ENCODE measurements at places on chromosomes 11 and 22.

DNA sequence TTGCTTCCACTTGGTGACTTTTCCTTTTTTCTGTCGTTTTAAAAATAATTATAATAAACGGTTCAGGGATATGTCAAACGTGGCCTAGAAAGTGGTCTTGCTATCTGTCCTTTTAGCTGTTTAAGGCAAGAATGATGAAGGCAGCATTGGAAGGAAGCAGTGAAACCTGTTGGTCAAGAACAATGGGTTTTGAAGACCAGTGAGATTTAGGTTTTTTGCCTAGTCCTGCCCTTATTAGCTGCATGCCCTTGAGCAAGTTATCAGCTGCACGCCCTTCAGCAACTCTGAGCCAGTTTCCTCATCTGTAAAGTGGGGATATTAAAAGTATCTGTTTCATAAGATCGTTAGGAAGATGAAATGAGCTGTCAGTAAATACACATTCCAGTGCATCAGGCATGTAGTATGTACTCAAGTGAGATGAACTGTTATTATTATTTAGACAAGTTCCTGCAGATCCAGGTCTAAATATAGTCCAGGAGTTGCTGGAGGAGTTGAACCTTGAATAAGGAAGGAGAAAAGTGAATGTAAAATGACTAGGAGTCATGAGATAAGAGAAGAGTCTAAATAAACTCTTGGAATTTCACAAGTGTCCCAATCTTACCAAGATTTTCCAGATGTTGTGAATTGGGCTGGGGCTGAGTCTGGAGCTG lies 90.8 kb upstream of the HSD17B12 start:
- DNase-seq: peak; percentile 35

DNA sequence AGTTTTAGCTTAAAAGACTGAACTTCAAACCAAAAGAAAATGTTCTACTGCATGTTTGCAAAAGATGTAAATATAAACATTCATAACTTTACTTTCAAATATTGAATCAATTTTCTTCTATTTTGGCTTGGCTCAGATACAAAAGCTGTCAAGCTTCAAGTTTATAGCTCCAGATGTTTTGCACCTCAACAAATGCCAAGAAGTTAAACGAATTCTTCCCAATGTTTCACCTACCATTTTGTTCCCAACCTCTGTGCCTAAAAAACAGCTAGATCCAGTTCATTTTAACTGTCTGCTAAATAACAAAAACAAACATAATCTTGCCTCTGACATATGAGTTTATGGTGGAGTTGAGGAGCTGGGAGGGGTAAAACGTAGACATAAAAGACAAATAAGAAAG lies 76.5 kb downstream of the RAB30 start:
- no peak for DNase-seq

GRCh38 chr22:18069041-18069440 lies 8.7 kb upstream of the PEX26 start:
- DNase-seq: no peak

DNA sequence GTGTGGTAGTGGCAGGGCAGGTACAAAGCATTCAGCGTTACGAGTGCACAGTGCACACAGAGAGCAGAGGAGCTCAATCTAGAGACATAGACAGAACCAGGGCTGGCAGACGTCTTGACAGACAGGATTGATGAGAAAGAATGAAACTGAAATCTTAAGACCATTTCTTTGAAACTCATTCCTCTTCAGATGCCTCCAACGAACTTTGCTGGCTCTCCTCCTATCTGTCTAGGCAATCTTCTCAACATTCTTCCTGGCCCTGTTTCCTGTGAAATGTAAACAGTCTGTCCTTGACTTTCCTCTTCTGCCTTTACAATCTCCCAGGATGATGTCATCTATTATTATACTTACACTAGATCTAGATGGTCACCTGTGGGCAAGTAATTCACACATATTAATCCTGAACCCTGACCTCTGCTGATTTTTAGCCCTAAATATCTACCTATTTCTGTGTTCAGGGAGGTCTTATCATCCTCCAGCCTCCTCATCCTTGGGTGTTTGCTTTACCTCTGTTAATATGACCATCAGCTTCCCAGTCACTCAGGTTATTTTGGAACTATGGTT lies 119.5 kb downstream of the ENTHD1 start:
- no peak for DNase-seq

- DNase-seq: no peak
Observed at GRCh38 chr22:44711690-44712555, 9.9 kb downstream of the PRR5 start.

DNA sequence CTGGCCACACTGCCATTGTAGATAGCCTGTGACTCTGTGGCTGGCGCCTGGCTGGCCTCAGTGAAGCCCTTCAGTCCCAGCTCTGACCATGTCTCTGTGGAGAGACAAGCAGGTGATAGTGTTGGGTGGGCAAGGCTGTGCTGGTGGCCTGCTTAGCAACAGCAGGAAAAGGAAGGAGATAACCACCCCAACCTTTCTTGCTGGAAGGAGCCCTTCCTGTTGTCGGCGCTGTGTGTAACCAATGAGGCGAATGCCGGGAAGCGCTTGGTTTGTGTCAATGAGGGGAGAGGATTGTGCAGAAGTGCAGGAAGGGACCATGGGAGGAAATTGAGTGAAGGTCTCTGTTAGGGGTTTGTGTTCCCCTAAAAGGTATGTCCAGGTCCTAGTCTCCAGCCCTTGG lies 27.3 kb downstream of the PARVB start:
- DNase-seq: no peak

DNA sequence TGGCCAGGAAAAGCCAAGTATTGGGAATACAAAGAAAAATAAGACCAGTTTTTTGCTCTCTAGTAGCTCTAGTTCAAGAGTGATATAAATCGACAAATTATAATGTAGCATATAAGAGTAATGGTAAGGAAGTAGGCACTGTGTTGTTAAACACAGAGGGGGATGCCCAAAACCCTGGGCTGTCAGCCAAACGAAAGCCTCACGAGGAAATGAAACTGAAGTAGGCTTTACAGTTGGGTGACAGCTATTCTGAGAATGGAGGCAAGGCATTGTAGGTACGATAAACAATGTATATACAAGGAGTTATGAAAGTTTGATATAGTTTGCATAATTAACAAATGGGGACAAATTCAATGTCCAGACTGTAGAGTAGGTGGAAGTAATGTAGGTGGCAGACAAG lies 176.4 kb downstream of the FAM181B start:
- peak; percentile 83 for DNase-seq

DNA sequence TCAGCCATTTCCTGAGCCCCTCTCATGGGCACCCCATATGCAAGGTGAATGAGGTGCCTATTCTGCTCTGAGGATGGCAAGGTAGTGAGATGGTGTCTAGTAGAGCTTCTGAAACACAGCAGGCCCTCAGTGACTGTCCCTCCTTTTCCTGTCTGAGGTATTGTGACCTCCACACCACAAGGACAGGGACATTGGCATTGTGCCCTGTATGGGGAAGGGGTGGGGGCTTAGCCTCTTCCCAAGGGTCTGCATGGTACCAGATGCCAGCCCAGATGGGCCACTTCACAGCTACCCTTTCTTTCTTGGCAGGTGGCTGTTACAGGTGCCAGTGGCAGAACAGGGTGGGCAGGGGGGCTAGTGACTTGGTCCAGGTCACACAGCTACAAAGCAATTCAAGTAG lies 78.8 kb downstream of the CABIN1 start:
- no peak for DNase-seq

DNA sequence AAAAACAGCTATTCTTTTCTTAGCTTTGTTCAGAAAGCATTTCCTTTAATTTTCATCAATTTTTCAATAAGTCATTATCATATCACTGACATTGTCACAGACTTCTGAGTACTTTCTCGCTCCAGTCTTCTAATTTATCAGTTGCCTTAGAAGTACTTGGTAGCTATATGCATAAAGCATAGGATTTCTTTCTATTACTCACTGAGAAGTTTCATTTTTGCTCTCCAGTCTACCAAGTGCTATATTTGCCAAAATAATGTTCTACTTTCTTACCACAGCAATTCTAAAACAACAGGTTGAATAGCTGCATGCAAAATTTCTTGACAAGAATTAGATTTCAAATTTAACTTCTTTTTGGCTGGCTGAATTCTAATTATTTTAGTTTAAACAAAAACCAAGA lies 116.3 kb downstream of the STK33 start:
- no peak for DNase-seq

DNA sequence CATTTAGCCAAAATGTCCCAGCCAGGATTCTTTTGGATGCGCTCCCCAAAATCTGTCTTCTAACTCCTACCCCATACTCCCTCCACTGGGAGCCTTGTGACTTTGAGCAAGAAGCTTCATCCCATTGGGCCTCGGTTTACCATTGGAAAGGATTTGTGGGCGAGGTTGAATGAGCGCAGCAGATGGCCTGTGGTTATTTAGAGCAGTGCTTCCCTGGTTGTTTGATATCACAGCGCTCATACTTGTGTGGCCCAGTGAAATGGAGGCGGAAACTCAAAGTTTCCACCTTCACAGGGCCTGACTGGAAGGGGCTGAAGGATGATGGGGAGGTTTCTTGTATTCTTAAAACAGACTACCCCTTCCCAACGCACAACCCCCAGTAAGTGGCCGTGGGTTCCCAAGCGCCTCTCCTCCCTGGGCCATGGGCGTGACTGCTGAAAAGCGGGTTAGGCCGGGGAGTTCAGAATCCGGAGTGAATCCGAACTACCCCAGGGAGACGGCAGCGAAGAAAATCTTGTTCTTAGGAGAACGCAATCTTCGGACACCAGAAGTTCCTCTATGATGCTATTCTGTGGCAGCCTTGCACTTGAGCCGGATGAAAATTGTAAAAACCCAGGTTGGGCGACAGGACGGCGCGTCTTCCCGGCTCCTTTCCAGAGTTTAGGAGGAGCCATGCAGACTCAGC lies 1.2 kb upstream of the ATF4 start:
- DNase-seq: no peak

- DNase-seq: no peak
Observed at GRCh38 chr22:22704156-22704946, 59.9 kb downstream of the GGTLC2 start.

GRCh38 chr11:96105197-96105895 lies 181.4 kb upstream of the MTMR2 start:
- no peak for DNase-seq

DNA sequence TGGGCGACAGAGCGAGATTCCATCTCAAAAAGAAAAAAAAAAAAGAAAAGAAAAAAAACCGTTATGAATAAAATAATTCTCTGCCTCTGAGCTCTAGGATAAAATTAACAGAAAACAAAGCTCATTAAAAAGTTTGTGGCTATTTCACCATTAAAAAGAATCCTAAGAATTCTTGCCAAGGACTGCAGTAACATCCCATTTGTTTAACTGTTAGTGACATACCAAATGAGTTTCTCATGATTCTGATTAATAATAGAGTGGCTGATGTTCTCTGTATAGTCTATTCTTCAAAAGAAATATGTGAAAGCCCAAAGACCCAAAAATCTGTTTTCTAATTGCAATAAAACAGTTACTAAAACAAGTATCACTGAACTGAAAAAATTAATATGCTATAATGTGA lies 19.7 kb downstream of the CLNS1A start:
- no peak for DNase-seq

GRCh38 chr11:74288161-74288560 lies 23.3 kb downstream of the P4HA3 start:
- peak; percentile 77 for DNase-seq

DNA sequence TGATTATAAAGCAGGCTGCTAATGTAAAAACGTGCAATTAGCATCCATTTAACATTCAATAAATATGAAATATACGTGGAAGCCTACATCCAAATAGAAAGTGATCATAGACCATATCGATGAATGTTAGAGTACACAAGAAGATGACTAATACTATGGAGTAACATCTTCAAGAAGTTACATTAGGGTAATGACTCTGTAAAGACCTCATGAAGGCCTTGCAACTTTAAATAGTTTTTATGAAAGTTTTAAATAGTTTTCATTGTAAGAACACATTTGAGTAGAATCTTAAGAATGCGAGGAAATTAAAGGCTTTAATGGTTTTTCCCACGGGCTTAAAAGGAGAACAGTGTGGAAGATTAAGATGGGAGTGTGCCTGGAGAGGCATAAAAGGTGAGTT lies 1.4 kb downstream of the TRIM34 start:
- DNase-seq: peak; percentile 74

DNA sequence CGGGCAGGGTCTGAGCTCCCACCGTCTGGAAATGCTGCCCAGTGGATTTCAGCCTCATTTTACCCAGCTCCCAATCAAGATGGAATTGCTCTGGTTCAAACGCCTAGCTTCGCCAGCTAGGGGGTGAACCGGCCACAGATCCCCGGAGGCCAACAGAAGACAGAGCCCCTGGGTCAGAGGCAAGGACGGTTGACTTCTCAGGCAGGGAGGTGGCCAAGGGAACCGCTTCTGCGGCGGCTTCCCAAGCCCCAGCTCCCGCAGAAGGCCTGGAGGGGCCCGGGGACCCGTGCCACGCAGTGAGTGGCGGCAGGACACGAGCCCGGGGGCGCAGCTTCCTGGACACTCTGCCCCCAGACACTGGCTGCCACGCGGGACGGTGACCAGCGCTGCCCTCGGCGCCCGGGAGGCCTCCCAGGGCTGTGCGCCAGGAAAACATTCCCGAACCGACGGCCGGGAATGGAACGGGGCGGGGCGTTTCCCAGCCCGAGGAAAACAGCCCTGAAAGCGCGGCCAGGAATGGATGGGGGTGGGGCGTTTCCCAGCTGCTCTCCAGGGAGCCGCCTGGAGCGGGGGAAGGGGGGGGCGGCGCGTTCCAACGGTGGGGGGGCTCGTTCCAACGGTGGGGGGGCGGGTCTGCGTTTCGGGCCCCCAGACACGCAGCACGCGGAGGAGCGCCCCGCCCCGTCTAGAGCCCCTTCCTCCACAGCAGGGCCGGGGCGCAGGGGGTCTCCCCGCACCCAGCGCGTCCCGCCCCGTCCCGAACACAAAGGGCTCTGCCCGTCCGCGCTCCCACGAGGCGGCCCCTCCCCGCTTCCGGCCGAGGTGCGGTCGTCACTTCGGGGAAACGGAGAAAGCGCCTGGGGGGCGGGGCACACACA lies 13.5 kb upstream of the B4GALNT4 start:
- DNase-seq: peak; percentile 70

- DNase-seq: no peak
Observed at GRCh38 chr11:45092901-45093760, 53.3 kb upstream of the PRDM11 start.

- DNase-seq: no peak
Observed at GRCh38 chr22:48594016-48594756, 1233.5 kb downstream of the BRD1 start.

DNA sequence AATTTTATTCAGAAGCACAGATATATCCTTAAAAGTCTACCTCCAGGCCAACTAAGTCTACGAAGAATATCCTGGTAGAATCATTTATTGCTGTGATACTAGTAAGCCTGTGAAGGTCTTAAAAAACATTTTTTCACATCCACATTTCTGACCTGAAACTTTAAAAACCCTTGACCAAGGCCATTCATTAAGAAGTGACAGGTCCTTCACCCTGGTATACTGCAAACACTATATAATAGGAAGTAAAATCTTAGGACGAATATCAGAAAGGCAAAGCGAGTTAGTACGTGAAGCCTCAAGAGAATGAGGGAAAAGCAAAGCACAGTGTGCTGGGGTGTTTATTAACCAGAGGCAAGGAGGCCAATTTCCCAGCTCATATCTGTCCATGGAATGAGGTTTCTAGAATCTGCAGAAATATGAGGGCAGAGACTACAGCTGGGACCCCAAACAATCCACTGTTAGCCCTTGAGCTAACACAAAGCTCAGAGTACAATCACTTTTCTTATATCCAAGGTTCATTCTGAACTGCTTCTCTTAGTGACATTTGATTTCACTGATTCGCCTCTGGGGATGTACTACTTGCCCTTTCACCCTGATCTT lies 71.0 kb downstream of the AMBRA1 start:
- DNase-seq: no peak
